ENCODE measurements at places on chromosomes 16 and 17.

DNA sequence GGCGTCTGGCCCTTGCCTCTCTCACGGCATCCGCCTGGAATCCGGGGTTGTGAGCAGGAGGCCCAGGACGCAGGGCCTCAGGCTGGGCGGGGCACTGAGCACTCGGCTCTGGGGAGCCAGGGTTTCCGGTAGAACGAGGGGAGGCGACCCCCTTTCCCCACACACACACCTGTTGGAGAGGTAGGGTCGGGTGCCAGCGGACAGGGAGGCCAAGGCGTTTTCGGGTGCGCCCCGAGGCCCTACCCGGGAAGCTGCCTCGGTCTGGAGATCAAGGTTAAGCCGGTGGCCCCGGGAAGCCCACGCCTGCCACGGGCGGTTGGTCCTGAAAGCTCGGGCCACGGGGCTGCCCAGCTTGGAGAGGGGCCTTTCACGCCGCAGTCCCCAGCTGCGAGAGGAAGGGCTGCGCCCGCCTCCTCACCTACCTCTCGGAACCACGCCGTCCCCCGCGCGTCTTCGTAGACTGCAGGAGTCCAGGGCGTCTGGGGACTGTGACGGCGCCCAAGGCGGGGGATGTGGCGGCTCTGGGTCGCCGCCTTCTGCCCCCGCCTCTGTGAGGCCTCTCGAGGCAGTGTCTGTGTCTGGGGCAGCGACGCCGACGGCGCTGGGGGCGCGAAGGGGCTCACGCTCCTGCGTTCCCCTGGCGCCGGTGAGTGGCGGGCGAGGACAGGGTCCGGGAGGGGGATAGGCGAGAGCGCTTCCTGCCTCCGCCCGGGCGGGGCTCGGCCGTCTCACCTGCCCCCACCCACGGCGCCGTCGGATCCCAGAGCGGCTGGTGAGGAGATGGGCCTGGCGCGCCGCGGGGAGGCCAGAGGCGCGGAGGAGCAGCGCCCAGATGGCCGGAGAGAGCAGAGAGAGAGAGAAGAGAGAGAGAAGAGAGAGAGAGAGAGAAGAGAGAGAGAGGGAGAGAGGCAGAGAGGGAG is 20.3 kb upstream of the HOXB9 start:
- DNase-seq: peak; percentile 24

GRCh38 chr16:30839523-30840227 is 52.7 kb upstream of the ZNF629 start:
- no peak for DNase-seq

GRCh38 chr16:19142939-19143598 is 25.0 kb upstream of the SYT17 start:
- no peak for DNase-seq

DNA sequence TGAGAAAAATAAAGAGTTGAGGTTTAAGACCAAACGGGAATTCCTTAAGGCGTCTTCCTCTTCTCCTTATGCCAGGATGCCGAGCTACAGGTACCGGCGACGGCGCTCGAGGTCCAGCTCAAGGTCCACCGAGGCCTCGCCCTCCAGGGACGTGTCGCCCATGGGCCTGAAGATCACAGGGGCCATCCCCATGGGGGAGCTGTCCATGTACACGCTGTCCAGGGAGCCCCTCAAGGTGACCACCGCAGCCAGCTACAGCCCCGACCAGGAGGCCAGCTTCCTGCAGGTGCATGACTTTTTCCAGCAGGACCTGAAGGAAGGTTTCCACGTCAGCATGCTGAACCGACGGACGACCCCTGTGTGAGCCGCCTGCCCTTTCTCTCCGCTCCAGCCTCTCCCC is 13.7 kb upstream of the CACNG1 start:
- no peak for DNase-seq

GRCh38 chr17:1006054-1006453 is 9.1 kb downstream of the TIMM22 start:
- DNase-seq: no peak

DNA sequence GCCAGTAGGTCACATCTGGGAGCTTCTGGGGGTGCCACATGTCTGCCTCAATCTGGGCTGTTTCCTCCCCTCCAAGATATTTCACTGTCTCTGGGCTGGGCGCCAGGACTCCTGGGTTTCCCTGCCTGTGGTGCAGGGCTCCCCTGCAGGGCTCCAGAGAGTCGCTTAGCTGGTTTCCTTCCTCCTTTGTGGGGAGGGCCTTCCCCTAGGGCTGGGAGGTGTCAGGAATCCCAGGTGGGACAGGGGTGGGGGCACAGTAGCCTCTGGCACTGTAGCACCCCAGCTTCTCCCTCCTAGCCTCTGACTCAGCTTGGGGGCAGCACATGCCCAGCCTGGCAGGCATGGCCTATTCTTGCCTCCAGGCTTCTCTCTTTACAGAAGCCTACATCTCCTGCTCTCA is 2.6 kb downstream of the RARA start:
- no peak for DNase-seq

GRCh38 chr17:38556239-38556638 is 49.5 kb downstream of the SRCIN1 start:
- no peak for DNase-seq

DNA sequence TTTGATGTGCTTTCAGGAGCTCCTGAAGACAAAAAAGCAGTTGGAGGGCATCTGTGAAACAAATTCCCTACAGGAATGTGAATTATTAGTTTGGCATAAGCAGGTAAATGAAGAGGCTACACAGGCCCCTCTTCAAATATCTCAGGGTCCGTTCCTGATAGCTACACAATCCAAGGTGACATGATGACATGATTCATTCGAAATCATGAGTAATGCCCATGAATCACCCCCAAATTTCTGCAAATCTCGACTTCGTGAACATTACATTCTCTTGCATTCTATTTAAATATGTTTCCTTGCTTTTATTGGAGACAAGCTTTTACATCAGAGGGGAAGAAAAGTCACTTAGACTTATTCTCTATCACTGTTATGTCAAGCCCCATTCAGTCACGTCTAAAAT is 22.3 kb downstream of the GAN start:
- no peak for DNase-seq

Data from CD4-positive, alpha-beta T cell treated with Interleukin-2 at 100 ng/mL for 4 hours (primary cell).